Hippocampal formation (tissue), 2 donors: ENCODE measurements at places on chromosomes 4 and X.

DNA sequence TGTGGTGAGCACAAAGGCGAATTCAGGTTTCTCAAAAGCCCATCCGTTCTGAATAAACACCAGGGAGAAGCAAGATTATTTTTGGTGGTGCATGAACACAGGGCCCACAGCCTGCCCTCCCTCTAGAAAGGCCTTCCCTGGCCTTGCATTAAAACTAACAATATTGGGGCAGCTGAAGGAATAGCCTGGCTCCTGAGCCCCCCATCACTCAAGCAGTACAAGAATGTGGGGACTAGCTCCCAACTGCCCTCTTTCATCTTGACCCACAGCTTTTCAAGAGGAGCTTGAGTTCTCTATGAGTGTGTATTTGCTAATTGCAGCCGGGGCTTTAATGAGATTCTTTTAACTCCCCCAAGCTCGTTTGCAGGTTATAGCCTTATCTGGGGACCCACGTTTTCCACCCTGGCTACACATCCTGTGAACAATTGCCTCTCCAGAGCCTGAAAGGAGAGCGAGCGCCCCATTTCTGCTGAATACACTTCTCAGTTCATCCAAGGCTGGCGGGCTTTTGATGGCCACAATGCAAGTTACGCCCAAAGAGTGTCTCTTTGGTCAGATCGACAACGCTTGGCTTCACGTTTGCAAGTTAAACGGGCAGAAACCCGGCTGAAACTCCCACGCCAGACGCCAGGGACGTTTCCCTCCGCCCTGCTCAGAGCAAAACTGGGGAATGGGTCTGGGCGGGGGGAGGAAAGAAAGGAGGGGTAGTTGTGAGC, 4.7 kb upstream of the GSX2 start:
- no peak for DNase-seq

GRCh38 chrX:74923942-74924448, 1.3 kb downstream of the NEXMIF start:
- DNase-seq, result no peak

GRCh38 chrX:74509989-74510388, 88.7 kb downstream of the SLC16A2 start:
- no peak for DNase-seq

DNA sequence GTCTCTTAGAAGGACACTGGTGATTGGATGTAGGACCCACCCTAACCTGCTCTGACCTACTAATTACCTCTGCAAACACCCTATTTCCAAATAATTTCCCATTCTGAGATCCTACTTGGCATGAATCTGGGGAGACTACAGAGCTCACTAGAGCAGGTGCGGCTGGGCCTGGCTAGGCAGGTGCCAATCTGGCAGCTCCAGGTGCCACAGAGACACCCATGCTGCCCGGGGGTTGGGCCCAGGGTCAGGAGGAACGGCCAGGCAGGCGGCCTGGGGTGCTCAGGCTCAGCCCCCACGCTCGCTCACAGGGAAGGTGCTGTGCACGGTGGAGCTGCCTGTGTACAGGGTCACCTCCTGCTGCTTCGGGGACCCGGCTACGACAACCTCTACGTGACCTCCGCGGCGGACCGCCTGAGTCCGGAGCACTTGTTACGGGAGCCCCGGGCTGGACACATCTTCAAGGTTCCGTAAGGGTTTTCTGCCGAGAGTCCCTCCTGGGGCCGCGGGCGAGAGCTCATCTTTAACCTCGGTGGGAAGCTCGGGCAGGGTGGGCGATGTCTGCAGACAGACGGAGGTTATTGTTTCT, 26.5 kb upstream of the PLCXD1 start:
- no peak for DNase-seq

- DNase-seq, result no peak
Observed at GRCh38 chr4:26175006-26175786, 145.6 kb upstream of the RBPJ start.

GRCh38 chrX:106484233-106484632, 127.5 kb upstream of the RADX start:
- DNase-seq, result no peak

- no peak for DNase-seq
Observed at GRCh38 chr4:122997463-122998101, 75.2 kb upstream of the NUDT6 start.

- no peak for DNase-seq
Observed at GRCh38 chr4:47145630-47146029, 114.3 kb downstream of the GABRB1 start.

DNA sequence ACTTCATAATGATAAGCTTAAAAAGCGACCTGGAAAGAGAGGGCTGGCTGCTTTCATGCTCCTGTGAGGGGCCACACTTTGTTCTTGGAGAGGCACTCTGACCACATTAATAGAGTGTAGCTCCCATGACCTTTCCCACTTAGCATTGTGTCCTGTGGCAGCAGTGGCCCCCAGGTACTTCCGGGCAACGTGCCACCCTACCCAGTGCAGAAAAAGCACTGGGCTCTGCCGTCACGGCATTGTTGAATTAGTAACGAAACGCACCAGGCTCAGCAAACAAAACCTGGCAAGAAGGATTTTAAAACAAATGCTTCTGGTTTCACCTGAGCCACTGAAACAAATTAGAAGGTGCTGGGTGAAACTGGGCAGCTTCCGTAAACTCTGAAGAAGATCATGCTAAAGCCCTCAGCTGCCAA, 5.4 kb upstream of the SORBS2 start:
- DNase-seq, result no peak

GRCh38 chr4:181661090-181661489, 582.1 kb upstream of the TENM3 start:
- no peak for DNase-seq

DNA sequence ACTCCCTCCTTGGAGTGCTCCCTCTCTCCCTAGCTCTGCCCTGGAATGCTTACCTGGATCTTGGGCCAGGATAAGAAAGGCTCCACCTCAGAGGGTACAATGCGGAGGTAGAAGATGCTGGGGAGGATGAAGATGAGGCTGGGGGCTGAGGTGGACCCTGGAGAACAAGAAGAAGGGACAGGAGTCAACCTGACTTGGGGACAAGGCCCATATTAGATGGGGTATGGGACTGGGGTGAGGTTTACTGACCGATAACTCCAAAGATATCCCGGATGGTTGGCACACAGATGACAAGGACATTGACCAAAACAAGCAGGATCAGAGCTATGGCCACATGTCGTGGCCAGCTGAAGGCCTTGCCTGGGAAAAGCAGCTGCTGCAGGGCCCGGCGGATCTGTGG, 10.6 kb downstream of the SLC38A5 start:
- DNase-seq, result no peak

DNA sequence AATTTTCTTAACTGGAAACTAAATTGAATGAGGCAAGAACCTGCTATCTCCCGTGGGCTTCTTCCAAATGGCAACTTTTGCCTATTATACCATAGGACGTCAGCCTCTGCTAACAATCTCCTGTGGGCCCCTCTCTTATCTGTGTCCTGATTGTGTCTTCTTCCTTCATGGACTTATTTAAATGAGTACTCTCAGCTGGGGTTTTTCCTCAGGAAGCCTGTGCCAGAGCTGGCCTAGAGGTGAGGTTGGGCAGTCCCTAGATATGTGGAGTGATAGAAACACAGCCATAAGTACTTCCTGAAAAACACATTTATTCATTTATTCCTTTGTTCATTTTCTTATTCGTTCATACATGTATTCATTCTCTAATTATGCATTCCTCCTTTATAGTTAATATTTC, 712.5 kb upstream of the SLIT2 start:
- no peak for DNase-seq

DNA sequence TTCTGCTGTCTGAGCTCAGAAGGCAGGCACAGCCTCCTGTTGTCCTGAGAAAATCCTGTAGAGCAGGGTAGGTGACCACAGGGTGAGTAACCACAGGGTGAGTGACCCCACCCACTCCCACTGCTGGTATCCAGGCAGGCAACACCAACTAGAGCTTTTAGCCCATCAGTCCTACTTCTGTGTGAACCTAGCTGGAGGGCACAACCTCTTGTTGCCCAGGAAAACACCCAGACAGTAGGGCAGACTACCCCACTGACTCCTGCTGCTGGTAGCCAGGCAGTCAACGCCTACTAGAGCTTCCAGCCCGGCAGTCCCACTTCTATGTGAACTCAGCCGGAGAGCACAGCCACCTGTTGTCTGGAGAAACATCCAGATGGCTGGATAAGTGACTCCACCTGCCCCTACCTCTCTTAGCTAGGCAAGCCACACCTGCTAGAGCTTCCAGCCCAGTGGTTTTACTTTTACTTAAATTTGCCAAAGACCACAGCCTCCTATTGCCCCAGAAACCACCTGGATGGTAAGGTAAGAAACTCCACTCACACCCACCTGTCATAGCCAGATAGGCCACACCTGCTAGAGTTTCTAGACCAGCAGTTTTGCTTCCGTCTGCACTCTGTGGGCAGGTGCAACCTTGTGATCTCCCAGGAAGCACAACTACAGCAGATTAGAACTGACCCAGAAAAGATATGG, 371.6 kb downstream of the INPP4B start:
- DNase-seq, result no peak

DNA sequence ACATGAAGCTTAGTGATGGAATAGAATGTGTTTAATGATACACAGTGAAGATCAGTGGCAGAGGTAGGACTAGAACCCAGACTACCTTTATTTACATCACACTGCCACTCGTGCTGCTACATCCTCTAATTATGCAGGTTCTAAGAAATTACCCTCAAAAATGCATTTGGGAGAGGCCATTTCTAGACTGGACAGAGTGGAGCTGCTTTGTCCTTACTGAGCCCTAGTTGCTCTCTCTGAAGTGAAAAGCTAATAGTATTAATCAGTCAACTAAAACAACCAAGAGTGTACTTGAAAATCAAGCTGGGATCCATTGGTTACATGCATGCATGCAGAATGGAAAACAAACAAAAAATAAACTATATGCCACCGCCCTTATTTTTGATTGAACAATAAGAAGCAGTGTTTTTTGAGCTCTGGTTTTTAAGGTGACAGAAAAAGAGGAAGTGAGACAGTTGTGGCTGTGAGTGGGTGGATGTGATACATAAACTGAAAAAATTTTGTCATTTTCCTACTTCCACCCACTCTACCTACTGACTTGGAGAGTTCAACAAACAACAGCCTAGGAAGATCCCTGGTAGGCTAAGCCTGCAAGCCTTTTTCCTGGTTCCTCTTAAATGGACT, 6.8 kb upstream of the VSIG4 start:
- DNase-seq, result no peak

DNA sequence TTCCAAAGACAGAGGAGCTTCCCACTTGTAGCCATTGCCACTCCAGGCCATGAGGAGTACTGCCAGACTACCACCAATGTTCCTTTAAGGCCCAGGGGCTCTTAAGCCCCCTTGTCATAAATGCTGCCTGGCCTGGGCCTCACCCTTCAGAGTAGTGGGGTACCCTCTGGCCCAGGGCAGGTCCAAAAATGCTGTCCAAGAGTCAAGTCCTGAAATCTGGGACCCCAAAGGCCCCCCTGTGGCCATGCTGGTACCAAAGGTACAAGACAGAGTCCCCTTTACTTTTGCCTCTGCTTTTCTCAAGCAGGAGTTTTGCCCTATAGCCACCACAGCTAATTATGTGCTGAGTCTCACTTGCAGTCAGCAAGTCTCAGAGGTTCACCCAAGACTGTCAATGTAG, 16.4 kb downstream of the RAB33B start:
- DNase-seq, result no peak

DNA sequence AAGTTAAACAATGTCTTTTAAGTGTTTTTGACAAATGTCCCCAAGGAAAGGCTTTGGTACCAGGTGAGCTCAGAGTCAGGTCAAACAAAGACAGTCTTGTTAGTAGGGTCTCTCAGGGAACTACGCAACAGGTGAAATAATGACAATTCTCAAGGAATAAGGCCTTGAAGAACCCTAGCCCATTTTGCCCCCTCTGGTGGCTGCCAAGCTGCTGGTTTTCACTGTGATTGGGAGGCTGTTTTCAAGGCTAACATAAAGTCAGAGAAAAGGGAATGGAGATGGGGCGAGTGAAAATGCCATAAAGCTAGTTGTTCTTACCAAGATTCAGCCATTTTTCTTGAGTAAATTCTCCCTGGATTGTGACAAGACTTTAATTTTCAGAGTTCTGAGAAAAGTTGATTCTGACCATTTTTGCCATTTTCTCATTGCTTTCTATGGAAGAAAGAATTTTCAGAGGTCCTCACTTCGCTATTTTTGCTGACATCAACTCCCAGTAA, 58.7 kb downstream of the RWDD4 start:
- no peak for DNase-seq

- no peak for DNase-seq
Observed at GRCh38 chr4:158254292-158254691, 44.0 kb downstream of the TMEM144 start.

- no peak for DNase-seq
Observed at GRCh38 chr4:2714061-2714770, 41.9 kb downstream of the TNIP2 start.

GRCh38 chrX:149487292-149487691, 17.8 kb downstream of the IDS start:
- DNase-seq, result no peak

DNA sequence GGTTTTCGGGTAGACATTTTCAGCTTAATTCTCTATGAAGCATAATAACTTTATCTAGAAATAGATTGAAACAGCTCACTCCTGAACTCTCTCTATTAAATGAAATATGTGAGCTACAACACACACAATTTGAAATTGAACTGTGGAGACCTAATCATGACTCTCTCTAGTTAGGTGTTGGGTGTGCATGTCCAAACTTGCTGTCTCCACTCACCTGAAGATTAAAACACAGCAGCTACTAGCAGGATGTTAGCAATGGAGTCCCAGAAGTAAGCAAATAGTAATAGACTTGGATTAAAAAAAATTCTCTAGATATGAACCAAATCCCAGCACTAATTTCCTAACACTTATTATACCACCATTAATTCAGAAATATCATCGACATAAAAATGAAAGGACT, 173.1 kb downstream of the FSTL5 start:
- no peak for DNase-seq

GRCh38 chr4:33954759-33955158, 2289.6 kb downstream of the ARAP2 start:
- DNase-seq, result no peak

GRCh38 chr4:12146339-12146738, 717.6 kb upstream of the HS3ST1 start:
- no peak for DNase-seq

DNA sequence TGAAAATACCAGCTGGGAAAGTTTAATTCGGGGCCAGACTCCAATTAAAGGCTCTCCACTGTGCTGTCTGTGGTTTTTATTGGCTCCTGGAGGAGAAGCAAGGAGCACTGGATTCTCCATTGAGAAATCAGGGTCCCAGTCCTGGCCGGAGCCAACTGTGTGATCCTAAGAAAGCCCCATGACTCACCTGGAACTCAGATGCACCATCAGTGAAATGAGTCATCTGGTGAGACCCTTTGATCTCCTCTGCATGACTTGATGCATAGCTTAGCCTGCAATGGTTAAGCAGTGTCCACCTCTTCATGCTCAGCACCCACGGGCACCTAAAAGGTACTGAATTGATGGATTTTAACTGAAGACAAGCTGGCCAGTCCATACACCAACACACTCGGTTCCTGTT, 119.2 kb upstream of the VCX3B start:
- DNase-seq, result no peak

GRCh38 chrX:40300286-40300890, 202.6 kb upstream of the BCOR start:
- DNase-seq, result no peak

GRCh38 chrX:44506678-44507077, 36.0 kb downstream of the FUNDC1 start:
- DNase-seq, result no peak
